Gastrocnemius medialis (tissue), 4 donors: ENCODE measurements at places on chromosomes 7 and 10. TPM values are rescaled to one million over a fixed set of nuclear protein-coding genes. Genes with fewer than 3 reads are reported as not detected.
A peak's percentile ranks its signal among the peaks of the same experiment; 100 is the strongest.

- no peak overlapping the region for H3K4me3 ChIP-seq
- H3K36me3 ChIP-seq = no peaks in the 10 kb centered on the region
- no peaks in the 10 kb centered on the region for H3K27me3 ChIP-seq
Observed at GRCh38 chr10:104582602-104582951, 58.5 kb upstream of the SORCS3 start.

DNA sequence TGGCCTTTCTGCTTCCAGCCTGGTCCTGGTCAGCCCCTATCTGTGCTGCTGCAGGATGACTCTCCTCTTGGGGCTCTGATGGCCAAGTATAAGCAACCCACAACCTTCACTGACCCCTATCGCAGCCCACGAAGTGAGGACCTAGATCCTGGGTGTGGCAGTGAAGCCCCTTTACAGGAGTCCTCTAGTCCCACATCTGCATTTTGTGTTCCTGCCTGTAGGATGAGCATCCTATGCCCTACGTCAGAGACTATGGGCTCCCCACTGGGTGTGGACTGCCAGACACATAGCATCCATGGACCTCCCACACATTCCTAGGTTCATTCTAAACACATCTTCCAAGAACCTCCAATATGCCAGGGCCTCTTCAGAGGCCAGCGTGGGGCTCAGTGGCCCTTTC, 29.0 kb downstream of the ARHGAP22 start:
- H3K4me1 ChIP-seq = no peaks in the 10 kb centered on the region
- no peak for DNase-seq
- H3K27me3 ChIP-seq = no peaks in the 10 kb centered on the region
- H3K4me3 ChIP-seq = no peak overlapping the region
- no peak overlapping the region for H3K27ac ChIP-seq

- peak overlapping the region; percentile 34 for H3K27ac ChIP-seq
- no peak overlapping the region for H3K4me3 ChIP-seq
- H3K4me1 ChIP-seq = peaks cover 17% of the 10 kb centered on the region
- no peaks in the 10 kb centered on the region for H3K27me3 ChIP-seq
- DNase-seq = peak; percentile 56
Observed at GRCh38 chr10:102660888-102661657, 16.8 kb downstream of the TRIM8 start.

DNA sequence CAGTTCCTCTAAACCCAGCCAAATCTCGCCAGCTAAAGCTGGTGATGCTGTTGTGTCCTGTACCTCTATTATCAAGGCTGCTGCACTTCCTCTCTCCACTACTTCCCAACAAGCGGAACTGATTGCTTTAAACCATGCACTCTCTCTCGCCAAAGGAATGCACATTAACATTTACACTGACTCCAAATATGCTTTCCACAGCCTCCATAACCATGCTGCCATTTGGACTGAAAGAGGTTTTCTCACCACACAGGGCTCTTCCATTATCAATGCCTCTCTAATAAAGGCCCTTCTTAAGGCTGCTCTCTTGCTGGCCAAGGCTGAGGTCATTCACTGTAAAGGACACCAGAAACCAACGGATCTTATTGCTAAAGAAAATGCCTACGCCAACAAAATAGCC, 11.4 kb upstream of the LRRC61 start:
- no peak for DNase-seq
- H3K27ac ChIP-seq = no peak overlapping the region
- no peaks in the 10 kb centered on the region for H3K36me3 ChIP-seq
- H3K27me3 ChIP-seq = no peaks in the 10 kb centered on the region
- no peak overlapping the region for H3K4me3 ChIP-seq

Gene NPFFR1
- total RNA-seq = 0.03 TPM

- no peak overlapping the region for H3K4me3 ChIP-seq
- DNase-seq = no peak
- H3K27me3 ChIP-seq = no peaks in the 10 kb centered on the region
- no peak overlapping the region for H3K27ac ChIP-seq
- no peaks in the 10 kb centered on the region for H3K4me1 ChIP-seq
- no peaks in the 10 kb centered on the region for H3K36me3 ChIP-seq
Observed at GRCh38 chr10:82981137-82981723, 1106.2 kb downstream of the NRG3 start.

DNA sequence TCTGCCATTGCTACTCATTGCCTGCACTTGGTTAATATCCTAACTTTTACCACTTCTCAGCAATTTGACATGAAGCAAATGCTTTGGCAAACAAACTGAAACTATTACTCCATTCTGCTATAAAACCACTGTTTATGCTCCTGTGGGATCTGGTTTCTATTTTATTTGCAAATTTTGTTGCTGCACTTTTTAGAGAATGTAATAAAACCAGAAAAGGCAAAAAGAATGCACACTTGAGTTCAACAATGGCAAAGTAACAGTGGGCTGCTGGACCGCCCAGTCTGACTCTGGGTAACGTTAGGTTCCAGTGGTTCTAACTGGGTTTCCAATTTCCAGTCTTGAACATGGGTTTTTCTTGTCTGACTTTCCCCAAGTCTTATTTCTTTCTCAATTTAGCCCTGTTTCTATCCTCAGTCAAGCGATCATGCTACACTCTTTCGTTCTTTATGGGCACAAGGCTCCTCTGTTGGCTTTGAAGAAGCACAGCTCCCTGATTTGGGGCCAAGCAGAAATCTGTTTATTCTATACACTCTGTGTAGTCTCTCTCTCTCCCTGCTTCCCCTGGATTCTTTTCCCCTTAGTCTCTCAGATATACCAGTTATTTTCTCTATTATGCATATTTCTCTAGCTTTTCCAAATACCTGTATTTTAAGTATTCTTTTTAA, 129.2 kb upstream of the FAM3C start:
- no peak for DNase-seq
- no peak overlapping the region for H3K4me3 ChIP-seq
- no peak overlapping the region for H3K27ac ChIP-seq
- H3K36me3 ChIP-seq = no peaks in the 10 kb centered on the region

DNA sequence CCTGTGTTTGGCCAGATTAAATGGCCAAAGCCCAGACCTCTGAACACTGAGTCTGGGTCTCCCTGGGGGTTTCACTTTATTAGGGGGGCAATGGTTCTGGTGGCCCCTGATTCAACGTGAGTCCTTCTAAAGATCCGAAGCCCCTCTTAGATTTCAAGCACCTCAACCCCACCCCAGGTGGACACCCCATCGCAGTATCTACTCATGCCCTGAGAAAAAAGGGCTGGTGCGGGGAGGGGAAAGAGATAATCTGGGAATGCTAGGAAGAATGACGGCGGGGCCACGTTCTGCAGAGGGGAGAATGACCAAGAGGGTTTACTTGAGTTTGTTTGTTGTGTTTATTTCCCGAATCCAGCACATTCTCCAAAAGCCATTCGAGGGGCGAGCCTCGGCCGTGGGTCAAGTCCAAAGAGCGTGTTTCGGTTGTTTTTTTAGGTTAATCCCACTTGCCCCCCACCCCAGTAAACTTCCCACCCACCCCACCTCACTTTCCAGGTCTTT, 832 bp downstream of the PDLIM1 start:
- peak overlapping the region; percentile 89 for H3K4me3 ChIP-seq
- H3K27me3 ChIP-seq = no peaks in the 10 kb centered on the region
- peaks cover 28% of the 10 kb centered on the region for H3K4me1 ChIP-seq
- DNase-seq = no peak
- H3K36me3 ChIP-seq = no peaks in the 10 kb centered on the region

Gene CALML3
- total RNA-seq = not detected

DNA sequence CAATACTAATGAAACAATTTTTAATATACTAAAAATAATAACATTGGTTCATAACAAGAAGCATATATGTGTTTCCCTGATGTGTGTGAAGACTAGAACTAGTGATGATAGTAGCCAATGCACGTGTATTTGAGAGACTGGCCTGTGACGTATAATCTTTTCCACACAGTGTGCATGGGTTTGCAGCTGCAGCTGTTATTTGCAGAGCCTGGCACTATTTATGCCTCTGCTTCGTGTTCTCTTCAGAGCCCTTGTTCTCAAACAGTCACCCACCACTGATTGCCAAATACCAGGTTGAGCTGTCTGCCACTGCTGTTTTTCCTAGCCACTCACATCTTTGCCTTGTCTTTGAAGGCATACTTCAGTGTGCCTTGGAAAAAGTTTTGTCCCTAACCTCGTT, 531.7 kb downstream of the ETV1 start:
- no peak for DNase-seq
- H3K36me3 ChIP-seq = no peaks in the 10 kb centered on the region
- H3K4me3 ChIP-seq = no peak overlapping the region
- no peaks in the 10 kb centered on the region for H3K27me3 ChIP-seq
- H3K27ac ChIP-seq = no peak overlapping the region

Gene ACBD7
- not detected for total RNA-seq

Gene SUGCT
- 2.5 TPM for total RNA-seq
